CD4-positive, alpha-beta T cell treated with Interleukin-21 for 1 hour (primary cell): ENCODE measurements at places on chromosomes 6 and 20.

- no peak for DNase-seq
These were observed 13.5 kb upstream of the PDE10A start for GRCh38 chr6:165676435-165677068.

GRCh38 chr6:69974193-69974592 lies 107.8 kb downstream of the COL19A1 start:
- DNase-seq = no peak

- DNase-seq = no peak
These were observed 144.5 kb downstream of the MAP3K7 start for GRCh38 chr6:90442366-90442765.

GRCh38 chr20:32664012-32664677 lies 9.6 kb downstream of the C20orf203 start:
- no peak for DNase-seq

DNA sequence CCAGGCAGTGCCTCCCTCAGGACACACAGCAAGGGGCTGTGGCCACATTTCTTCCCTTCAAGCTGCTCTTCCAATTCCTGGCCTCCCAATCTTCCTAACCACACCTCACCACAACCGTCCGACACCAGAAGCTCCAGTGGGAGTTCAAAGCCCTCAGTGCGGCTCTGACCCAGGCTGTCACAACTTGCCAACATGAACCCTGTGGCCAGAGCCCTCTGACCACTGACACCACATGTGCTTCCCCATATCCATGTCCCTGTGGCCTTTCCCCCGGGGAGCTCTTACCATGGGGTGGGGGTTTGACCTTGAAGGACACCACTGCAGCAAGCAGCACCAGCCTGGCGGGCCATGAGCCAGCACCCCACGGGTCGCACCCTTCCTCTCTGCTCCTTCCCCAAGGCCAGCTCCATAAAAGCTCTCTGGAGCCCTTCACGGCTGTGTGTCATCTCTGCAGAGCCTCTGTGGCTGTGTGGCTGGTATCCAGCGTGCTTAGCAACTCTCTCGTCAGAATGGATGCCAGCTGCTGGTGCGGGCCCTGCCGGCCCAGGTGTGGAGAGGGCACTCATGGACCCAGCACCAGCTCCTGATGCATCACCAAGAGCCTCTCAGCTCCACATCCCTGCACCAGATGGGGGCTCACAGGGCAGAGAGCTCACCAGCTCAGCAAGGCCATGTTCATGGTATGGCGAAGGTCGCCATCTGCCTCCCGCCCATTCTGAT lies 106.1 kb downstream of the PSMB1 start:
- DNase-seq = no peak

DNA sequence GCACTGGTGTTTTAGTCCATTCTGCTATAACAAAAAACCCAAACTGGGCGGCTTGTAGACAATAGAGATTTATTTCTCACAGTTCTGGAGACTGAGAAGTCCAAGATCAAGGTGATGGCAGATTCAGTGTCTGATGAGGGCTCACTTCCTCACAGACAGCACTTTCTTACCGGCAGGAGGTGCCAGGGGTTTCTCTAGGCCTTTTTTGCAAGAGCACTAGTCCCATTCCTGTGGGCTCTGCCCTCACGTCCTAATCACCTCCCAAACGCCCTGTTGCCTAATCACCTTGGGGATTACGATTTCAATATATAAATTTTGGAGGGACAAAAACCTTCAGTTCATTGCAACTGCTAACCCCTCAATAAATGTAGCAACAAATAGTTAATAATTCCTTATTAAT lies 140.0 kb upstream of the SGK1 start:
- no peak for DNase-seq

- no peak for DNase-seq
These were observed 37.1 kb downstream of the CDH22 start for GRCh38 chr20:46270977-46271744.

- DNase-seq = peak; percentile 88
These were observed at the start of gene ATRN for GRCh38 chr20:3470627-3471396. Gene ATRN, plus strand, starts transcription at chr20:3471018. Its CDS starts 90 bp downstream, at chr20:3471108.

DNA sequence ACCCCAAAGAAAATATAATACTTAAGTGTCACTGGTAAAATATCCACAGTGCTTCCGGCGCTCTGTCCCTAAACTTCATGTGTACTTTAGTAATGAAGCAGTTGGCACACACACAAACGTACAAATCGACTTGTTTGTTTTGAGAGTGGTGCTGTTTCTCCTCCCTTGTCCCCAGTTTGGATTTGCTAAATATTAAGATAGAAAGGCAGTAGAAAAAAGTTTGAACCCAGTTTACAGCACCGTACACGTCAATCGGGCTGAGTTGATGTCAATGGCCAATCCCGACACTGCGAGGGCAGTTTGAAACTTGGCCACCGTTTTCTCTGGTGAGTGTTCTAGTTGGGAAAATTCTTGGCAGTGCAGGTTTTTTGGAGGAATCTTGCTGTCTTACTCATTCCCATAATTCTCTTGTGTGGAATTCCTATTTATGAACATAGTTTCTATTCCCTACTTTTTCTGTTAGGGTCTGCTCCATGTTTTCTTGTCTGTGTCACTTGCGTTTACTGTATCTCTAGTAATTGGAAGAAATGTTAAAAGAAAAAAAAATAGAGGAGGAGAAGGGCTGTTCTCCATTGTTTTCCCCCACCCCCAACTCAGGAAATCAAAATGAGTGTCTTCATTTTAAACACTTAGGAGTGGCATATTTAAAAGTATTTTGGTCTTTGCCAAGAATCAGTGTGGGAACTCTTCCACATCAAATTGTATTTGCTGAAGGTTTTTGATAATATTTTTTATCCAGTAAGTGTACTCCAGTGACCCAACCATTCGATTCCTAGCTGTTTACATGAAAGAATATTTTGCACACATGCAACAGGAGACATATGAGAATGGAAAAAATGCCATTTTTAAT lies 72.3 kb downstream of the OR2B2 start:
- peak; percentile 33 for DNase-seq

GRCh38 chr6:37507077-37507476 lies 7.4 kb upstream of the CCDC167 start:
- no peak for DNase-seq

- peak; percentile 19 for DNase-seq
These were observed 67.3 kb upstream of the ZNF217 start for GRCh38 chr20:53660947-53661381.

DNA sequence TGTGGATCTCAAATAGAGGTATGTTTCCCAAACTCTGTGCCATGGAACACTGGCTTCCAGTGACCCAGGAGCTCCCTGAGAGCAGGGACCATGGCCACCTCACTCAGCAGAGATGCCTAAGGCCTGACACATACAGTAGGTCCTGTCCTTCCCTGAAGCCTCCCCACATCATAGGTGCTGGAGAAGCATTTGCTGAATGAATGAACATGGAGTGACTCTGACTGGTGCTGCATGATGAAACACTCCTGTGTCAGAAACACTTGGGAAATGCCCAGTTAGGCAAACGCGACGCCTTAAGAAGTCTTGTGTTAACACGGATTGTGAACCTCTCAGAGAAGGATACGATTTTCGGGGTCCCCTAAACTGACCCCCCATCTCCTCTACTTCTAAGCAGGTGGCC lies 14.3 kb downstream of the SLA2 start:
- no peak for DNase-seq

GRCh38 chr6:151054306-151054705 lies 185.5 kb upstream of the AKAP12 start:
- no peak for DNase-seq

DNA sequence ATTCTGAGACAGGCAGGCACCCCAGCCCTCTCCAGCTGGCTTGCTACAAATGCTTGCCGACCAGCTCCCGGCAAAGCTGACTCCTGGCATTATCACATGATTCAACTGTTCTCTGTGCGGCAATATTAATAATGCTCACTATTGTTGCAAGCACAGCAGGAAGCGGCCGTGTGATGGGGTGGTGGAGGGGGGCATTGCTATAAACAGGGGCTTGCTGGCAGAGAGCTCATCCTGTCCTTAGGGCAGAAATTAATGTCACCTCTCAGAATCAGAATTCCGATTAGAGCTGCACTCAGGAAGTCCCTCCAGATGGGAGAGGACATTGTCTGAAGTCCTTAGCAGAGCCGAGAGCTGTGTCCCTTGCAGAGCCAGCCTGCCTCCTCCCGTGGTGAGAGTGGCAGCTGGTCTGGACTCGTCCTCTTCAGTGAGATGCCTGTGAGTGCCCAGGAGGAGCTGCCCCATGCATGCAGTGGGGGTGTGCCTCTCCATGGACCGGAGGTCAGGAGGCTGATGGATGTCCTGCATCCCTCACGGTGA lies 162.5 kb downstream of the CDH4 start:
- DNase-seq = no peak

- no peak for DNase-seq
These were observed 116.3 kb upstream of the TAB2 start for GRCh38 chr6:149201068-149201655.

GRCh38 chr6:145206247-145206907 lies 528.9 kb downstream of the EPM2A start:
- no peak for DNase-seq

GRCh38 chr6:85458184-85458583 lies 8.3 kb downstream of the NT5E start:
- no peak for DNase-seq

- no peak for DNase-seq
These were observed 7.8 kb upstream of the MRPS18A start for GRCh38 chr6:43695215-43695966.

GRCh38 chr6:27547157-27548075 lies 74.5 kb upstream of the ZNF184 start:
- DNase-seq = no peak

DNA sequence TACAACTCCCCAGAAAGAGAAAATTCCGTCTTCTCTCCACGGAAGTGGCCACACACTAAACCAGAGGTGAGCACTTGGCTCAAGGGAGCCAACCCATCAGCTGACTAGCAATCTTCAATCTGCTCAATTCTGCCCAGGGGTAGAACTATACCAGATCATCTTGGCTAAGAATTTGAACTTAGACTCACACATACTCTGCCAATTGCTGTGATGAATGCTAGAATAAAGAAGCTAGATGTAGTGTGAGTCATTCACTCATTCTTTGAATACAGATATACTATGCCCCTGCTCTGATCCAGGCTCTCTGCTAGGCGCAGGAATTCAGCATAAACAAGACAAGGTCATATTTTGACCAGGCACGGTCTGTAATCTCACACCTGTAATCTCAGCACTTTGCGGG lies 147.9 kb upstream of the SHLD1 start:
- DNase-seq = no peak

- DNase-seq = no peak
These were observed 75.9 kb upstream of the CST7 start for GRCh38 chr20:24873025-24873620.

GRCh38 chr20:25177890-25178321 lies 17.6 kb upstream of the ENTPD6 start:
- DNase-seq = no peak

GRCh38 chr6:21189759-21190158 lies 403.8 kb upstream of the SOX4 start:
- no peak for DNase-seq

- DNase-seq = no peak
These were observed 24.4 kb upstream of the FKBP1A start for GRCh38 chr20:1417273-1417672.

- DNase-seq = no peak
These were observed 184.4 kb upstream of the ZNF217 start for GRCh38 chr20:53778041-53778516.

- no peak for DNase-seq
These were observed 533.6 kb downstream of the PTPRT start for GRCh38 chr20:42656130-42656529.

DNA sequence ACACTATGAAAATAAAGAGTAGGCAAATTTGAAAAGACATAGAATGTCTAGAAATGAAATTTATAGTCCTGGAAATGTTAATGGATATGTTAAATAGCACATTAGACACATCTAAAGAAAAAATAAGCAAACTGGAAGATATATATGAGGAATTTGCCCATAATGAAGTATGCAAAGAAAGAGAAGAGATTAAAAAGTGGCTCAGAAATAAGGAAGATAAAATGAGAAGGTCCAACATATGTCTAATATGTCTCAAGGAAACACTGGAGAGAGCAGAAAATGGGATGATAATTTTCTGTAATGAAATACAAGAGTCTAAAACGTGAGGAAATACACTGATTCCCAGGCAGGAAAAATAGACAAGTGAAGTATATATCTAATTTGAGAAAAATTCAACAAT lies 36.6 kb upstream of the ARID1B start:
- DNase-seq = no peak

DNA sequence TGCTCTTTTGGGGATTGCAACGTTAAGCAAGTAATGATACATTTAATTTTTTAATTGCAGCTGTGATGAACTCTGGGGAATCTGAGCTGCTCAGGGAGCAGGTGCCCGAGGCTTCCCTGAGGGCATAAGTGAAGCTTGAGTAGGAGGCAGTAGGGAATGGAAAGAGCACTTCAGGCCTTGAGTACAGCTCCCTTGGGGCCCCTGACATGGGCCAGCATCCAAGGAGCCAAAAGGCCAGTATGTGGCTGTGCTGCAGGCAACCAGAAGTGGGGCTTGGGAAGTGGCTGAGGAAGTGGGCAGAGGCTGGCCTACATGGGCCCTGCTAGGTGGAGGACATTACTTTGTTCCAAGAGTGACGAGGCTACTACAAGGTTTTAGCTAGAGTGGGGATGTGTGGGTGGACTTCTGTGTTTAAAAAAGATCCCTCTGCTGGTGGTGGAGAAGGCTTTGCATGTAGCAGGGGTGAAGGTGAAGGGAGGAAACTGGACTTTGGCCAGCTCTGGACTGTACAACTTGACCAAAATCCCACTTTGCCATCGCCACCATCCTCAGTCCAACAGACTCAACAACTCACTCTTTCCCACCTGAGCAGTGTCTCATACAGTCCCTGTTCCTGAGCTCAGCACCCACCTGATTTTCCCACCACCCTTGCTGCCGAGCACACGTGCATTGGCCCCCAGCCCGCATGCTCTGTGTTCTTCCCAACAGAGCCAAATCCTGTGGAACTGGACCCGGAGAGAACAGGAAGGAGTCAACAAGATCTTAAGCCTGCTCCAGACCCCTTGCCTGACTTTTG lies 10.9 kb upstream of the ZNF831 start:
- DNase-seq = no peak

GRCh38 chr6:80767808-80768207 lies 661.3 kb downstream of the BCKDHB start:
- no peak for DNase-seq

GRCh38 chr20:37901240-37901639 lies 1.7 kb upstream of the VSTM2L start:
- no peak for DNase-seq

DNA sequence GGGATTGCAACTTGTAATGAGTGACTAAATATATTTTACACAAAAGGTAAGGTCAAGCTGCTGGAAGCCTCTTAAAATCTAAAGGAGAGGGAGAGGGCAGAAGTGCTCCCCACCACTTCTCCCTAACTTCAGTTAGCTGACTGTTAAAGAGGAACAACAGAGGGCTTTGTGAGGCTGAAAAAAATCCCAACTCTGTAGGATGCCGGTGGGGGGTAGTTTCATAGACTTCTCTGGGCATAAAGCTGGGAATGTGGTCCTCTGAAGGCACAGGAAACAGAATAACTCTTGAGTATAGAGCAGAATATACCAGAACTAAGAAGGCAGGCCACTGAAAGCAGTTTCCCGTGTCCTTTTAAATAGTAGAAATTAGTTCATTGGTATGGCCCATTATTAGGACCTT lies 71.6 kb downstream of the KIF6 start:
- DNase-seq = no peak
